Endothelial cell (in vitro differentiated cells): ENCODE measurements at places on chromosomes 3 and 15. TPM values are rescaled to one million over a fixed set of nuclear protein-coding genes. Genes with fewer than 3 reads are reported as not detected.
A peak's percentile ranks its signal among the peaks of the same experiment; 100 is the strongest.

- no peak for DNase-seq
Measured at GRCh38 chr3:172225215-172225707, 185.9 kb downstream of the FNDC3B start.

The FOXL2 gene
- total RNA-seq = 6.8 TPM

- DNase-seq = no peak
Measured at GRCh38 chr3:128311441-128311844, 155.2 kb downstream of the DNAJB8 start.

DNA sequence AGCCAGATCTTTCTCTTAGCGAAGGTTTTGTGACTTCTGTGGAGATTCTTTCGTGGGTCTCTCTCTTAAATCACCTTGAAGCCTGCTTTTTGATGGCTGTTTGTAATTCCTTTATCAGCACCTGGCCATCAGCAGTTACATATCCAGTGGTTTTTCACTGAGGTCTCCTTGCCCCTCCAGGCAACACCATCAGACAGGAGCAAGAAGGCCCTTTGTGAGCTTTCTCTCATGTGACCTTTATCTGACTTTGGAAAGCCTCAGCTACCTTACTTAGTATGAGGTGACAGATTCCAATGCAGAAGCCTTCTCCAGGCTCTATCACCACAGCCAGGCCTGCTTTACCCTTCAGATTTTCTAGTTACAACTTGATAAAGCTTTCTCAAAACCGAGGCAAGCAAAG, 30.0 kb upstream of the P3H2 start:
- no peak for DNase-seq

The SMCO1 gene
- total RNA-seq = not detected

- DNase-seq = no peak
Measured at GRCh38 chr3:99875581-99875928, 57.9 kb downstream of the CMSS1 start.

GRCh38 chr15:41495736-41496599, 2.3 kb downstream of the ITPKA start:
- DNase-seq = peak; percentile 60

- DNase-seq = no peak
Measured at GRCh38 chr3:144380849-144381248, 409.2 kb downstream of the DIPK2A start.

The ZIC4 gene
- total RNA-seq = 2.2 TPM

GRCh38 chr15:78084449-78084750, 6.9 kb upstream of the TBC1D2B start:
- no peak for DNase-seq
